ENCODE measurements at places on chromosomes 12 and 14.

DNA sequence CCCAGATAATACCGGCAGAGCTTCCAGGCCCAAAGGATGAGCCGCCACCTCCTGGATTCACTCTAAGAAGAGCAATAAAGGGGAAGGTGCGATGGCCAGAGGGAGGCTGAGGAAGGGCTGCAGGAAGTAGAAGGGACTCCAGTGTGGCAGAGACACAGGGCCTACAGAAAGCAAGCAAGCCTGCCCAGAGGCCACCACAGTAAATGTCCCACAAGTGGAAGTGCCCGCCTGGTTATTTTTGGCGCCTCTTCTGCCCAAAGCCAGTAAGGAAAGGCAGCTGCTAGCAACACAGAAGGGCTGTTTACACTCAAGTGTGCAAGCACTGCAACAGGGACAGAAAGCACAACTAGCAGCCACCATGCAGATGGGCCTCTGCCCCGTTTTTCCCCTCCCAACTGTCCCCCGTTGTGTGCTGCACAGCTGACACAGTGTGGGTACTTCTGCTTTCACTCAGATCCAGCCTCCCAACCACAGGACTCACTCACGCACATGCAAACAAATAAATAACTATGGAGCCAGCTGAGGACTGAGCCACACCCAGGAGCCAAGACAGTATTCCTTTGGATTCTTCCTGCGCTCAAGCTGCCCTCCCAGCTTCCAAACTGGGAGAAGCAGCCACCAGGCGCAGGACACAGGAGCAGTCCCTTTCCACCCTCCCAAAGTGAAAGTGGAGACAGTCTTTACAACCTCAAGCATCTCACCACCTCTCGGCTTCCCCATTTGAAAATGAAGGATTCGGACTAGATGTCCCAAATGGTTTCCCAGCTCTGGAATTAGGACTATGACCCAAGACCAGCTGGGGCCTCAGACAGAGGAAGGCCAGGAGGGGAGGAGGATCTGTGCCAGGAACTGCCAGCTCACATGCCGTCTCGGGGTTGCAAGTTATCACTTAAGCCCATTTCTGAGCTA is 40.0 kb upstream of the PNMA1 start:
- no peak for DNase-seq

DNA sequence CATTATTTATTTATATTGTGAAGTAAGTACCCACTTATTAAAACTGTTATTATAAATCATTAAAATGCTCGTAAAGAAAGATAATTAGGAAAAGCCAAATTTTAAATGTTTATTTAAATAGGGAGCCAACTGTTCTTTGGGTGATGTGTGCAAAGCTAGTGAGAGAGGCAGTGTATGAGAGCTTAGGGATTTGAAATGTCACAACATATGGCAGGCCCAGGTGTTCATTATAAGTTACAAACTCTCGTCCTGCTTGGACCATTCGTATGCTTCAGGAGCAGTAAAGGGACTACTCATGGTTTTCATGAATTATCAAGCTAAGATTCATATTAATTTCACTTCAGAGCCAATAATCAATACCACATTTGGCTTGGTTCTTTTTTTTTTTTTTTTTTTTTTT is 154.5 kb downstream of the TGFB3 start:
- DNase-seq, result no peak

- DNase-seq, result no peak
These were observed 73.1 kb upstream of the GNG2 start for GRCh38 chr14:51787352-51787751.

DNA sequence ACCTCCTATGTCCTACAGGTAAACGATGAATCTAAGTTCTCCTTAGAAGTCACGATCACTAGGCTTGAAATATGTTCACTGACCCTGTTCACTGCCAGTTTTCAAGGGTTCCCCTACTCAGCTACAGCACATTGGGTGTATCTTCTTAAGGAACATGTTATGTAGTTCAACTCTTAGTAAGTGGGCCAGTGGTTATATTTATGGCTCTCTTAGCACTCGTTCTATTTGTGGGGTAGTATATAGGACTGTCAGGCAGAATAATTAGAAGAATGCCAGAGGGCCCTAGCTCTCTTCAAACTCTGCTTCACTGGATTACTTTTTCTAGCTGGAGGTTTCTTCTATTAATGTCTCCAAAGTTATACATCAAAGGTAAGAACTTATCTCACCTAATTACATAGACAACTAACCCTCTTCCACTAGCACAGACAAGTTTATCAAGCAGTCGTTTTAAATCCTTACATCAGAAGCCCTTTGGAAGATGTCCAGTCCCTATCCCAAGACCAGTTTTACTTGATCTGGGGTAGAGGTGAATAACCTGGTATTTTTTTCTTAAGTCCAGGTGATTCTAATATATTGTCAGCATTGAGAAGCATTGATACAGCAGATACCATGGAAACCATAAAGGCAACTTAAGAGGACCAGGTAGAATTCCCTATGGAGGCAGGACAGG is 39.6 kb downstream of the ZFYVE26 start:
- no peak for DNase-seq

DNA sequence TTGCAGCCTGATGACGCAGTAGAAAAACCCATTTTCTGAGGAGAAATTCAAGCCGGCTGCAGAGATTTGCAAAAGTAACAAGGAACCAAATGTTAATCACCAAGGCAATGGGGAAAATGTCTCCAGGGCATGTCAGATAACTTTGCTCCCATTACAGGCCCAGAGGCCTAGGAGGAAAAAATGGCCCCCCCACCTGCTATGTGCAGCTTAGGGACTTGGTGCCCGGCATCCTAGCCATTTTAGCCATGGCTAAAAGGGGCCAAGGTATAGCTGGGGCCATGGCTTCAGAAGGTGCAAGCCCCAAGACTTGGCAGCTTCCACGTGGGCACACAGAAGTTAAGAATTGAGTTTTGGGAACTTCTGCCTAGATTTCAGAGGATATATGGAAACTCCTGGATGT is 351.9 kb downstream of the RGS6 start:
- DNase-seq, result no peak

GRCh38 chr14:21089271-21089670 is 9.2 kb downstream of the ZNF219 start:
- DNase-seq, result no peak

Measured in NCI-H2029 treated with DMSO at 0.1 percent for 48 hours (cell line).